ENCODE measurements at places on chromosomes 16 and 17.
A peak's percentile ranks its signal among the peaks of the same experiment; 100 is the strongest.

- no peak for DNase-seq
- no peaks in the 10 kb centered on the region for H3K36me3 ChIP-seq
- no peaks in the 10 kb centered on the region for H3K27me3 ChIP-seq
- H3K4me3 ChIP-seq: peak overlapping the region; percentile 89
These were observed 522 bp upstream of the GLG1 start for GRCh38 chr16:74607310-74607961.

DNA sequence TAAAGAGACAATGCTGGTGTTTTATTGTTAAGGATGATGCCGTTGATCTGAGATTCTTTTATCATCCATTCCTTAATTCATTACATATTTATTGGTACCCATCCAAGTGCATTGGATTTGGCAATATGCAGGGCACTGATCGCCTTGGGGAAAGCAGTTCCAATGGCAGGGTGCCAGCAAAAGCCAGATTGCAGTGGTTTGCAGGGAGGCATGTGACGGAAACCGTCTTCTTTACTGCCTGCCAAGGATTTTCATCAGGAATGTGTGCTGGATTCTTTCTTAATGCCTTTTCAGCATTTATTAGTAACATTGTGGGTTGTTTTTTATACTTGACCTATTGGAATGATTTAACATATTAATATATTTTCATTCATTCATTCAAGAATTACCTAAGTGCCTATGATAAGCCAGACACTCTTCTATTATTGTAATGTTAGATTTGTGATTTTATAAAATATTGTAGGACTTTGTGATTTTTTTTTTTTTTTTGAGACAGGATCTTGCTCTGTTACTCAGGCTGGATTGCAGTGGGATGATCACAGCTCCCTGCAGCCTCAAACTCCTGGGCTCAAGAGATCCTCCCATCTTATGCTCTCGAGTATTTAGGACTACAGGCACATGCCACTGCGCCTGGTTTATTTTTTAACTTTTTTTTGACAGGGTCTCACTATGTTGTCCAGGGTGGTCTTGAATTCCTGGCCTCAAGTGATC is 93.4 kb upstream of the TNRC6A start:
- no peak overlapping the region for H3K4me3 ChIP-seq
- H3K27me3 ChIP-seq: no peaks in the 10 kb centered on the region

DNA sequence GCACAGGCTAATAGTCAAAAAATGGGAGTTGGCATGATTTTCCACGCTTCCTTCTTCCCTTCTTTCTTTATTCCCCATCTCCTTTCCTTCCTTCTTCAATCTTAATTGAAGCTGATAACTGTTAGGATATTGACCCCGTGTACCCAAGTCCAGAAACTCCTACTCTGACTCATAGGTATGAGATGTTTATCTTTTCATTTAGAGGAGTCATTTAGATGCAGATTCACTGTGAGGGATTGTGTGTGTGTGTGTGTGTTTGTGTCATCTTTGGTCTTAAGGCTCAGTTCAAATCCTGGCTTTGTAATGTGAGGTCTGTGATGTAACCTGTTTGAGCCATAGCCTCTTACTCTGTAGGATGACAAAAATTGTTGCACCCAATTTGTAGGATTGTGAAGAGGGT is 332.0 kb upstream of the MAF start:
- H3K4me1 ChIP-seq: no peaks in the 10 kb centered on the region
- no peak for DNase-seq
- H3K27ac ChIP-seq: peak overlapping the region; percentile 35
- no peaks in the 10 kb centered on the region for H3K36me3 ChIP-seq
- no peak overlapping the region for H3K4me3 ChIP-seq

GRCh38 chr17:49920030-49920769 is 48.8 kb upstream of the DLX4 start:
- H3K27ac ChIP-seq: no peak overlapping the region
- no peak overlapping the region for H3K4me3 ChIP-seq
- H3K27me3 ChIP-seq: no peaks in the 10 kb centered on the region
- H3K4me1 ChIP-seq: no peaks in the 10 kb centered on the region

- H3K4me1 ChIP-seq: no peaks in the 10 kb centered on the region
- H3K27ac ChIP-seq: peak overlapping the region; percentile 7
- DNase-seq: no peak
- no peak overlapping the region for H3K4me3 ChIP-seq
- H3K27me3 ChIP-seq: no peaks in the 10 kb centered on the region
- H3K36me3 ChIP-seq: no peaks in the 10 kb centered on the region
These were observed 14.3 kb downstream of the LITAF start for GRCh38 chr16:11572301-11572995.

GRCh38 chr16:10318798-10319500 is 66.9 kb upstream of the ATF7IP2 start:
- H3K27me3 ChIP-seq: no peaks in the 10 kb centered on the region
- H3K27ac ChIP-seq: no peak overlapping the region
- no peak for DNase-seq
- H3K4me3 ChIP-seq: no peak overlapping the region
- H3K4me1 ChIP-seq: no peaks in the 10 kb centered on the region

- H3K36me3 ChIP-seq: peaks cover 11% of the 10 kb centered on the region
- peaks cover 21% of the 10 kb centered on the region for H3K4me1 ChIP-seq
- no peak for DNase-seq
- H3K27ac ChIP-seq: no peak overlapping the region
These were observed 50.8 kb upstream of the ENDOV start for GRCh38 chr17:80364091-80364691.

DNA sequence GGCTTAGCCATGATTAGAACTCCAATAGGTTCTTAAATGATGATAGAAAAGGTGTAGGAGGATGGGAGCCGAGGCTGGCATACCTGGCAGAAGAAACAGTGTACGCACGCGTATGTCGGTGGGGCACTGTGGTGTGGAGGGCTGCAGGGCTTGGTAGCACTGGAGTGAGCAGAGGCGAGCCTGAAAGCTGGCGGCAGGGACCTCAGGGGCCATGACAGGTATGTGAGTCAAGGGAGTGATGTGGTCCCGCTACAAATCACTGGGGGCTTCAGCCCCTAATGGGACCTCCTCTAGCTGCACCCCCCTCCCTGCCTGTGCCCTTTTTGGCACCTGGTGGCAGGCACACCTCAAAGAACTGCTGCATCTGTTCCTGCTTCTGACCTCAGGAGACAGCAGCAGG is 67.3 kb downstream of the RAI1 start:
- DNase-seq: no peak
- no peaks in the 10 kb centered on the region for H3K27me3 ChIP-seq
- no peak overlapping the region for H3K4me3 ChIP-seq
- no peaks in the 10 kb centered on the region for H3K36me3 ChIP-seq

DNA sequence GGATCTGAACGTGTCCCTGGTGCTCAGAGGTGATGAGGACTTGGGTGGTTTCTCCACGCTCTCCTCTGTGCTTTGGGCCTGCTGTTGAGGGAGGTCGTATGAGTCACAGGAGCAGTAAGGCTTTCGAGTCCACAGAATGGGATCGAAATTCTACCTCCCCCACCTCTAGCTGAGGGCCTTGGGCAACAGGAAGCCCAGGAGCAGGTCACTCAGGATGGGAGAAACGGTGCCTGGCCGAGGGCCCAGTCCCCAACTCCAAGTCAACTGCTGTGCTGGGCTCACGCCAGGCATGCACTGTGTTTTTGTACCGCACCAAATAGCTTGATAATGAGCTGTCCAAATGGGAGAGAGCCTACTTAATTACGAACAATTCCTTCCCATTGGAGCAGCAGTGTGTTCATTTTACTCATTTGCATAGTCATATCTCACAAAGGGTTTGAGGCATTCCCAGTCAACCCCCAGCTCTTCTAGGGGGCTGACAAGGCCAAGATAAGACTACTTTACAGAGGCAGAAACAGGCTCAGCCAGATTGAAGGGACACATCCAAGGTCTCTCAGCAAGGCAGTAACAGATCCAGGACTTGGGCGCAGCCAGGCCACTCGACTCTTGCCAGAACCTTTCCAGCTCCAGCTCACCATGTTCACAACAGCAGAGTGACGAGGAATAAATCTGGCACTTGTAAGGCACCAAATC is 53.6 kb downstream of the WNT3 start:
- H3K4me1 ChIP-seq: peaks cover 7% of the 10 kb centered on the region
- no peaks in the 10 kb centered on the region for H3K36me3 ChIP-seq
- H3K4me3 ChIP-seq: no peak overlapping the region
- H3K27ac ChIP-seq: no peak overlapping the region
- no peak for DNase-seq

DNA sequence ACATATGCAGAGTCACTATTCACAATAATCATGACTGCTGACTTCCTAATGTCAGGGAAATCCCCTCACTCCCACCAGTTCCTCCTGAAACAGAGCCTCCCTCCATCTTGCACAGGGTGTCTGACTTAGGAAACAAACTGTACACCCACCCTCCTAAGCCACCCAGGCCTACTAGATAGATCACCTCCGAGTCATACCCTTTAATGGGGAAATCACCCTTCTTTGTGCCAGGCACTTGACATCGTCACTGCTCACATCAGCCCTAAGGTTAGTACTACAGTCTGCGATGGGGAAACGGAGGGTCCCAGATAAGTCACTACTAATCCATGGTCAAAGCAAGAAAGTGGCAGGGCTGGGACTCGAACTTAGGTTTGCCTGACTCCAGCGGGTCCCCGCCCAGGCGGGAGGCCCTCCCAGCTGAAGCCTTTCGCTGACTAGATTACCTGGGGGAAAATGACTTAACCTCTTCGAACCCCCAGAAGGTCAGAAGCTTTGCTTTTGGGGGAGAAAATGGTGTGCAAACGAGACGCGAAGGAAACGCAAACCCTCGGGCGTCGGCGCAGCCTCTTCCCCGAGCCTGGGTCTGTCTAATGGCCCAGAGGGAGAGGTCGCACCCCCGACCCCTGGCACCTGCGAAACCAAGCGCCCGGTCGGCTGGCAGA is 3.4 kb upstream of the MLLT6 start:
- peak overlapping the region; percentile 66 for H3K4me3 ChIP-seq
- no peaks in the 10 kb centered on the region for H3K27me3 ChIP-seq
- peak overlapping the region; percentile 97 for H3K27ac ChIP-seq

DNA sequence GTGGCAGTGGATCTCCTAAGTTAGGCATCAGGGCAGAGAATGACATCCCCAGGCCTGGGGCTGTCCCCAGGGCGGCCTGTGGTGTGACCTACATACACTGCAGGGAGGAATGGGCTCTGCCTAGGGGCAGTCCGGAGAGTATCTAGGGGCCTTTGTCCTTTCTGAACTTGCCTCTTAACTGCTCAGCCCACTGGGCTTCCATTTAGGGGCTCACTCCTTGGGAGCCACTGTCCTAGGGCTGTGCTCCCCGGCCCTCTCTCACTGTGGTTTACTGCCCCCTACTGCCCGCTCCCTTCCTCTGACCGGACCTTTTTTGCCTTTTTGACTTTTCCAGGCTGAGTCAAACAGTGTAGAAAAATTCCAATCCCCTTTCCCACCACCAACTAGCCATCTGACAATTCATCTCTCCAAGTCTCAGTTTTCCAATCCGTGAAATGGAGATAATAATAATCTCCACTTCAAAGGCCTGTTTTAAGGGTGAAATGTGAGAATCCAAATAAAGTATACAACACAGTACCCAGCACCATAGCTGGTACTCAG is 66.8 kb downstream of the DNAH3 start:
- H3K36me3 ChIP-seq: no peaks in the 10 kb centered on the region
- no peaks in the 10 kb centered on the region for H3K27me3 ChIP-seq
- no peak overlapping the region for H3K4me3 ChIP-seq
- H3K4me1 ChIP-seq: no peaks in the 10 kb centered on the region
- H3K27ac ChIP-seq: no peak overlapping the region

DNA sequence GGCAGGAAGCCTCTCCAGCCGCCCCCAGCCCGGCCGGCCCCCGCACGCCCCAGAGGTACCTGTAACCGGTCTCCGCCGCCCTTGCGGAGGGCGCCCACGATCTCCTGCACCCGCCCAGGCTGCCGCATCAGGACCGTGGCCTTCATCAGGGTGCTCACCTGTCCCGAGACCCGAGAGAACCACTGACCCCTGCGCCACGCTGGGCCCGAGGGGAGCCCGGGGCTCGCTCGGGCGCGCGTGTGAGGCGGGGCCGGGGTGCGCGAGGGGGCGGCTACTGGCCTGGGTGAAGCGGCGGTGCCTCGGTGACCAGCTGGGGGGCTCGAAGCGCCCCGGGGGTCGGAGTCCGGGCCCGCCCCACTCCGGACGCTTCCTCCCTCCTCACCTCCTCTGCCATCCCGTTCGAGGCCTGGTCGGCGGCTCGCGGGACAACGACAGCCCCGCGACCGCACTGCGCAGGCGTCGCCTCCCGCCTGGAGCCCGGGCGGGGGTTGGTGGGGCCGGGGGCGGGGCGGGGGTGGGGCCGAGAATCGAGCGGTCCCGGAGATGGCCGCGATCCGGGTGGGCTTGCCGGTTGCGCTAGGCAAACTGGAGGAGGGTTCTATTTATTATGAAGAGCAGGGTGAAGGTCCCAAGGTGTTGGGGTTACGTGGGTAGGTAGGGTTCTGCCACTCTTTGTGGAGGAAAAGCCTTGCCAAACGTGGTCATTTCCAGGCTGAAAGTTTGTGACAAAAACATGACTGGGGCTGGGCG is at the start of gene NT5C3B:
Gene NT5C3B, minus strand, starts transcription at position 433 of the 750 bp plus-strand sequence. Its CDS starts 39 bp downstream, at position 394.
- peak within 1 kb of the TSS; percentile 87 for H3K27ac ChIP-seq
- peak within 1 kb of the TSS; percentile 97 for H3K4me3 ChIP-seq
- peaks cover 20% of the 10 kb centered on the region for H3K36me3 ChIP-seq
- no peaks in the 10 kb centered on the region for H3K27me3 ChIP-seq
- no peak for DNase-seq
- peaks cover 18% of the 10 kb centered on the region for H3K4me1 ChIP-seq

DNA sequence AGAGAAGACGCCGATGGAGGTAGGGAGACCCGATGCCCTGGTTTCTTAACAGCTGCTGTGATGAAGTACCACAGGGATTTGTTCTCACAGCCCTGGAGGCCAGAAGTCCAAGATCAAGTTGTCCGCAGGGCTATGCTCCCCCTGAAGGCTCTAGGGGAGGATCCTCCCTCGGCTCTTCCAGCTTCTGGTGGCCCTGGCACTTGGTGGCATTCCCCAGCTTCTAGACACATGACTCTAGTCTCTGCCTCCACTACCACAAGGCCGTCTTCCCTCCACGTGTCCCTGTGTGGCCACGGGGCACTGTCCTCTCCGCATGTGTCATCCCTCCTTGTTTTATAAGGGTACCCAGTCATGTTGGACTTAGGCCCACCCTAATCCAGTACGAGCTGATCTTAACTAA is 375.2 kb downstream of the SLC39A11 start:
- H3K4me3 ChIP-seq: no peak overlapping the region
- H3K27ac ChIP-seq: peak overlapping the region; percentile 51
- no peak for DNase-seq
- peaks cover 32% of the 10 kb centered on the region for H3K4me1 ChIP-seq

DNA sequence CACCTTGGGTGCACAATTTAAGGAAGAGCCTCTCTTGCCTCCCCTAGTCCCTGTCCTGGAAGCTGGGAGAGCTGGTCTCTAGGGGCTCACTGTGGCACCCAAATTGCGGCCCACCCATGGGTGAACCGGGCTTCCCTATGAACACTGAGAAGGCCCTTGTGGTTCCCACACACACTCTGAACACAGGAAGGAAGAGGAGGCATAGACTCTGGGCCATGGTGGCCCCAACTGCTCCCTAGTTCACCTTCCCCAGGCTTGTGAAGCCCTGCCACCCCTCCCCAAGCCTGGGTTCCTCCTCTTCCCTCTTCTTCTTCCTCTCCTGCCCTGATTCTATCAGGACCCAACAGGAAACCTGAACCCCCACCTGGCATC is 10.5 kb downstream of the SREBF1 start:
- H3K36me3 ChIP-seq: peaks cover 11% of the 10 kb centered on the region
- no peaks in the 10 kb centered on the region for H3K27me3 ChIP-seq
- H3K4me1 ChIP-seq: peaks cover 51% of the 10 kb centered on the region
- H3K4me3 ChIP-seq: no peak overlapping the region
- DNase-seq: no peak
